ENCODE measurements at places on chromosomes 7 and 10.

DNA sequence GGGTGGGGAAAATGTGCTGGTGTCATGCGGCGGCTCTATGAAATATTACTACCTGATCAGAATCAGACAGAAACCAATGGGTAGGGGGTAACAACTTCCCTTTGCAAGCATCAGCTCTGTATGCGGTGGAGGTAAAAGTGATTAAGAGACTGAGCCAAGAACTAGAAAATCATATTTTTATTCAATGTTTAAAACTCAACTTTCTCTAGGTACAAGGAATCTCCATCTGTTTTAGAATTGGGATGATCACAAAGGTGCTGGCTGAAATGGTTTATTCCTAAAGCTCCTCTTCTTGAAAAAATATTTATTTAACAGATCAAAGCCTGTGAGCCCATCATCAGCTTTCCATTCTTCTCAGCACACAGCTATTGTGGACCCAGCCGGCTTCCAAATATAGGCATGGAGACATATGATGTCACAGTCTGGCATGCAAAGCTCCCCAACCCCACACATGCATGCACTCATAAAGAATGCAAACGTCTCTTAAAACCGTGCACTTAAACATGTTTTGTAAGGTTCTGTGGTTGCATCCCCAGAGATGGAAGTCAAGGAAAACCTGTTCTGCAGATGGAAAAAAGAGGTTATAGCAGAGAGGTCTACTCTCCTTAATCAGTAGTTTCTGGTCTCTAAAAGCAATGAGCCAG lies 126.0 kb downstream of the SKIDA1 start:
- DNase-seq, result no peak

DNA sequence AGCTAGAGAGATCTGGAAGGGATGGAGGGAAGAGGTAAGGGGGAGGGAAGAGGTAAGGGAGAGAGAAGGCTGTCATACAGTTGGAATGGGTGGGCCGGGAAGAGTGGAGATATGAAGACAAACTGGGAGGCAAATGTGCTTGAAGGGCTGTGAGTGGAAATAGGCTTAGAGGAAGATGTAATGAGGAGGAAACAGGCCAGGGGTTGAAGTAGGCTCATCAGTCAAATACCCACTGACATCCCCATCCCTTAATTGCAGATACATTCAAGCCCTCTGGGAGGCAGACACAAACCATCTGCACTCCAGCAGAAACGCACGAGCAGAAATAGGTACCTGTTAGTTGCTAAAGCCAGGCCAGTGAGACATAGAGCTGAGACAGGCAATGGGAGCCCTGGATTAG lies 2.1 kb downstream of the SYNPO2L start:
- no peak for DNase-seq

GRCh38 chr7:139634087-139634486 lies 110.6 kb downstream of the CLEC2L start:
- no peak for DNase-seq

DNA sequence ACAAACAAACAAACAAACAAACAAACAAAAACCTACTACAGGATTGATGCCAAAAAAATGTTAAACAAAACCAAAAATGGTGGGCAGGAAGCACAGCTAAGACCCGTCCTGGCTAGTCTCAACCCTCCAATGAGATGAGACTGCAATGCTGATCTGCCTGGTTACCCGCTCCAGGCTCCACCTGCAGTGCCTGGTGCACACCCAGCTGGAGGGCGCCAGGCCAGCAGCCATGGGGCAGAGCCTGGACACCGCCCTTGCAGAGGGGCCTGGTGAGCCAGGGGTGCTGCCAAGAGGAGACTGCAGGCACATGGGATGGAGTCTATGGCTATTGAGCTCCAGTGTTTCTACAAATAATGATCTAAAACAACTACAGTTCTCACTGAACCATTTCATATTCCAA lies 107.0 kb downstream of the LARP4B start:
- DNase-seq, result no peak

GRCh38 chr7:41232086-41232485 lies 470.8 kb downstream of the INHBA start:
- DNase-seq, result no peak

DNA sequence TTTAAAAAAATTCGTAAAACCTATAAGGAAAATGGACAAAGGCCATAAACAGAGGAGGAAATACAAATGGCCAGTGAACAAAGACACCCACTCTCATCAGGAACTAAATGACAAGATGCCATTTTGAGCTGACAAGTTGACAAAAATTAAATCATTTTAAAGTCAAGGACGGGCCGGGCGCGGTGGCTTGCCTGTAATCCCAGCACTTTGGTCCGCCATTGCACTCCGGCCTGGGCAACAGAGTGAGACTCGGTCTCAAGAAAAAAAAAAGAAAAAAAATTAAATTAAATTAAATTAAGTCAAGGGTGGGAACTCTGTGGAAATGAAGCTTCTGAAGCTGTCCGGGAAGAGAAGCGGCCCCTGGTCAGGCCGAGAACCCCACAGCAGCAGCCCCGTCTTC lies 1.2 kb upstream of the NOM1 start:
- no peak for DNase-seq

GRCh38 chr7:15096853-15097252 lies 194.3 kb upstream of the DGKB start:
- DNase-seq, result no peak

All from activated naive CD4-positive, alpha-beta T cell (primary cell).